ENCODE measurements at places on chromosomes 2 and 18.
A peak's percentile ranks its signal among the peaks of the same experiment; 100 is the strongest.

DNA sequence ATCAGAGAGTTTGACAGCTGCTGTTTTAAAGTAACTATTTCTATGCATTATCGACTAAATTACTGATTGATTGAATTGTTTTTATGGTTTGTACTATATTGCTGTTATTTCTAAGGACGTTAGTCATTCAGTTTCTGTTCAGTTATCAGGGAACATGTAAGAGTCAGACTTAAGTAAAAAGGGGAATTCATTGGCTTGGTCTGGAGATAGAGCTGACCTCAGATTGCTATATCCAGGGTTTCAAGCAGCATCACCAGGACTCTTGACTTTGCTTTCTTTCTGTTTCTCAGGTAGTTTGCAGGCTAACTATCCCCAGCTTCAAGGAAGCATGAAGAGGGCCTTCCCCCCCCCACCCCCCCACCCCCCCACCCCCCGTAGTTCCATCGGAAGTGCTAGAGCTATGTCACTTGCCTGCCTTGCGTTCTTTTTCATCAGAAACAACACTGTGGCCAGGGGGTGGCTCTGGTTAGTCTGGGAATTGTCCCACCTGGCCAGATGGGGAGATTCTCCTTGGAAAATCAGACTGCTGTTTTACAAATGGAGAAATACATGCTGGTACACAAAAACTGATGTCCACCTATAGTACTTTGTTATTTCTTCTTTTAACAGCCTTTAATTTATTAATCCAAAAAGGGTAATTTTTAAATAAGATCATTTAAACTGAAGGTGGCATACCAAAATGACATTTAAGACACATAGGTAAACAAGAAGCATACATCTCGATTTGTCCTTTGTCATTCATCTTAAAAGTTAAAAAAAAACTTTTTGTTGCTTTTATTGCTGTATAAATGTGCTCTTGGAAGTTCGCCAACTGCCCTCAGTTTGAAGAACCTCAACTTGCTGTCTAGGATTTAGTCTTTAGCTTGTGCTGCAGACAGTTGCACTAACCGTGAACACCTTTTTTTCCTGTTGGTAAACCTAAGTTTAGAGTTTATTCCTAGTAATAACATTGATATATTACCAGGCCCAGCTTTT is 9.4 kb downstream of the SMAD4 start:
- no peak for DNase-seq

DNA sequence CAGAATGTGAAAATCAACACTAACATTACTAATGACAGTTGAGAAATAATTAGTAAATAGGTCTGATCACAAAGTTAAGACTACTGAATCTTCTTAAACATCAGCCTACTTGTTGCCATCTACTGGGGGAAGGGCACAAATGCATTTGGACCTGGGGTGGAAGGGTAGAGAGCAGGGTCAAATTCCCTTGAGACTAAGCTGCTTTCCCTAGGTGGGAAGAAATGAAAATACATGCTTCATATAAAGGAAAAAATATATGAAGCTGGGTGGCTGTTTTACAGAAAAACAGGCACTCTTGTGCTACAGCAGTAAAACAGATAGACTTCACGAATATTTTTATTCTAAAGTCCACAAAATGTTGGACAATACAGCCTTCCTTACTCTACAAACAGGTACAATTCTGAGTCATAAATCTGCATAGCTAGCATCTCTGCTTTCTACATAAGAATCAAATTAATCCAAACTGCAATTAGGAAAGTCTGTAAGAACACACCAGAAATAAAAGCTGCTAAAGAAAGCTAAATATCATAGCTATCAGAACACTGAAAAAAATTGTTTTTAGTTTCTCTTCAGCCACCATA is 10.9 kb downstream of the TRIP12 start:
- no peak for DNase-seq

GRCh38 chr2:200226451-200227426 is 79.8 kb upstream of the SPATS2L start:
- DNase-seq = no peak

GRCh38 chr2:96602330-96602823 is 35.7 kb downstream of the KANSL3 start:
- no peak for DNase-seq

DNA sequence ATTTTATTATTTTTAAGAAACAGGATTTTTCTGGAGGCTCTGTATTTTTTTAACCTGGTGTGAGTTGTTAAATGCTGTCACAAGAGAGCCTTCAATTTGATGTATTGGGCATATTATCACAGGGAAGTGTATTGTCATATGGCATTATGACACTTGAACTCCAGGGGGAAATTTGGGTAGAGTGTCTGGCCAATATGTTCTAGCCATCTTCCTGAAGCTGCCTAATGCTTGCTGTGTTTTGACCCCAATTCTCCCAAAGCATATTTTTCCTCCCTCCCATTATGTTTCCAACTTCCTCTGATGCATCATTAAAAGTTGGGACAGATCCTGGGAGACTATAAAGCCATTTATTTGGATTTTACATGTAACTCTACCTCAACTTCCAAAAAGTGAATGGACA is 214.1 kb upstream of the SESTD1 start:
- no peak for DNase-seq

- no peak for DNase-seq
Measured at GRCh38 chr2:8418721-8419120, 263.1 kb upstream of the ID2 start.

GRCh38 chr2:202035089-202035940 is 1.7 kb downstream of the FZD7 start:
- no peak for DNase-seq

GRCh38 chr18:79365701-79366100 is 30.0 kb upstream of the NFATC1 start:
- no peak for DNase-seq

DNA sequence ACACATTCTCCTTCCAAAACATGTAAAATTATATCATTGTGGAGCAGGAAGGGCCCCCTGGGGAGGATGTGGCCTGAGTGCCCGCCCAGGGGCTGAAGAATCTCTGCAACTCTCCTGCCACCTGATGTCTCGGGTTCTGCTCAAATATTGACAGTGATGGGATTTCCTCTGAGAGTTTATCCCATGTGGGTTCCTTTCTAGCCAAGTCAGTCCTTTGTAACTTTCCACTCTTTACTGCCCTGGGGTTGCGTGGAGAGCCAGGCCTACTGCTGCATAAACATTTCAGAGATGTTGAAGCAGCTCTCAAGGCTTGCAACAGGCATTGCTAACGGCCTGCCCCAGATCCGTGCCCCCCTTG is 4.0 kb upstream of the RAB17 start:
- no peak for DNase-seq

DNA sequence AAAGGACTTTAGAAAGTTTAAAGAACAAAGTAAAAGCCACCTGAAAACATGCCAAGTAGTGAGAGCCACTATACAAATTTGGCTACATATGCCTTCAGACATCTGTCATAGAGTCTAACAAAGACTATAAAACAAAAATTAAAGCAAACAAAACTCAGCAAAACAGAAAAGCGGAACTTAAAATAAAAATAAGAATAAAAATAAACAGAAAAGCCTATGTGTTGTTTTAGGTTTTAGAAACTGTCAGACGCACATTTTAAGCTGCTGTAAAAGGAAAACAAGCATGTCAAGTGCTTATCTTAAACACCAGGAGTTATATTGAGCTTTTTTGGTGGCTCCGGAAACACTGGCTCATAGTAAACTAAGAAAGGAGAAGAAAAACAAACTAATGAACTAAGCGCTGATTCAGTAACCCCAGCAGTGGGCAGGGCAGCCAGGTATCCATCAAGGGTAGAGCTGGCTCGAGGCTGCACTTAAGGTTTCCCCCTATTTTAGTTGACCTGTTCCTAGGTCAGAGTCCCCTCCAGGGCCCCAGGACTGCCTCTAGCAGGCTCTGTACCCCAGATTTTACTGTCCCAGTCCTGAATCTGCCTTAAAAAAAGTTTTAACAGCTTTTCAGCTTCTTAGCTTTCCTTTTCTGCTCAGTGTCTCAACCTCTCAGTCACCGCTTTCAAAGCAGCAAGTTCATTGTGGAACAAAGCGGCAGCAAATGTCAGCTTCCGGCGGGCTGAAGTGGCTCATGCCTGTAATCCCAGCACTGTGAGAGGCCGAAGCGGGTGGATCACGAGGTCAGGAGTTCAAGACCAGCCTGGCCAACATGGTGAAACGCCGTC is 15.4 kb upstream of the RMC1 start:
- DNase-seq = no peak

DNA sequence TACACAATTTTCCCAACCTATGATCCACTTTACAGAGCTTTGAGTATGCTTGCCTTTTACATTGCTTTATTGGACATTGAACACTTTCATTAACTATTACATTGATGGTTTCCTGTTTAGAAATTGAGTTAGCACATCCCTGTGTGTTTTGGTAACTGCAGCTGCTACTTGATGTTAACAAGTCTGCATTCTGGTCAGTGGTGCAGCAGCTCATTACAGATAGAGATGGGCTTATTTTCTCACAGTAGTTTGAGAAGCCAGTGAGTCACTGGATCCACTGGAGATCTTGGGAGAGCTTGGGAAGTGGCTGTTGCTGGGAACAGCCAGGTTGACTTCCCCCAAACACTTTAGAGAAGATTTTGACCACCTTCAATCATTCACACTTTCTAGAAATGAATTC is 150.5 kb downstream of the ARHGAP15 start:
- DNase-seq = no peak

- no peak for DNase-seq
Measured at GRCh38 chr18:37720663-37721062, 155.1 kb upstream of the CELF4 start.

- DNase-seq = no peak
Measured at GRCh38 chr2:3151153-3151918, 226.3 kb downstream of the EIPR1 start.

GRCh38 chr2:19577723-19578122 is 219.3 kb upstream of the OSR1 start:
- no peak for DNase-seq

DNA sequence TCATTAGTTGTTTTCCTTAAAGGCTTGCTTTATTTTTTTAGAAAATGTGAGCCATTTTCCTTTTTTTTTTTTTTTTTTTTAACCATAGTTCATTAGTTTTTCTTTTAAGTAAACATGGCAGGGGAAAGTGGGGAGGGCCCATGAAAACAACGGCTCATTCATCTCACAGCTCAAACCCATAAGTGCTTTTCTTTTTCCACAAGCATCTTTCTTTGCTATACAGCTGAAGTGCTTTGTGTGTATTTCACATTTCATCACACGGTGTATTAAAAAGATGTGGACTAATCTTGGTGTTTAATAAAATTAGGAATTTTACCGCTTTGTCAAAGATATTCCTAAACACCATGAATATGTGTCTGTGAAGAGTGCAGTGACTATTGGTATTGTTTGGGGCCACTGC is 41.6 kb downstream of the RHBDD1 start:
- DNase-seq = no peak

DNA sequence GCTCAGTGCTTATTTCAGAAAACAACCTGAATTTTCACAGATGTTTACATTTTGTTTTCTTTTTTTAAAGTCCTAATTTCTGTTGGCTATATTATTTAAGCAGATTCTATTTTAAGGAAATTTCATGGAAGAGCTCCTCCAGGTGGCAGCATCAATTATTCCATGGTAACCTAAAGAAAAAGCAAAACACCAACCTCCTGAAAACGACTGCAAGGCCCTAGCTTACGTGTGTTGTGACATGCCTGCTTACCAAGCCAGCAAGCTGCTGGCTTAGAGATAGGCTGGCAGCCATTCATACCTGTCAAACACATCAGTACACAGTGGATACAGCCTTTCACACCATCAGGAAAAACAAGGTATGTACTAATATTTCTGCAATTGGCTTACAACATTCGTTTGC is 64.9 kb downstream of the LPIN2 start:
- DNase-seq = no peak

DNA sequence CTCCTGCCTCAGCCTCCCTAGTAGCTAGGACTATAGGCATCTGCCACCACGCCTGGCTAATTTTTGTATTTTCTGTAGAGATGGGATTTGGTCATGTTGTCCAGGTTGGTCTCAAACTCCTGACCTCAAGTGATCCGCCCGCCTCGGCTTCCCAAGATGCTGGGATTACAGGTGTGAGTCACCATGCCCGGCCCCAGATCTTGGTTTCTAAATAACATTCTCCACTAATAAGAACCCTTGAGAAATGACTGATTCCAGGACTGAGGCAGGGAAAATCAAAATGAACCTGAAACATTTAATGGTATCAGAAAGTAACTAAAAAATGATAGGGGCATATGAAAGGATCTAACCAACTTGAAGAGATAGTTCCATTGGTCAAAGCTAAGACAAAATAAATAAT is 34.0 kb downstream of the BMPR2 start:
- no peak for DNase-seq

DNA sequence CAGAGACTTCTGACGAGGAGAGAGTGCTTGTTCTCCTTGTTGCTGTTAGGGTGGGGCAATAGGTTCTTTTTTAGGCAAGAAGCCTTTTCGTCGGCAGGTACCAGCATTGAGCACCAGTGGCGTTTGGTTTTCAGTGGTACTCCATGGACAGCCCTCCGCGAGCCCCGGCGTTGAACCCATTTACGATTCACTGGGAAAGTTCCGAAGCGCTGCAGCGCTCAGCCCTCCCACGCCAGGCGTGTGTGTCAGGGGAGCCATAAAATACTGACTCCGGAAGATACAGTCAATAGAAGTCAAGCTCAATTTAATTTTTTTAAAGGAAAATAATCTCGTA is 494 bp upstream of the ROCK1 start:
- peak; percentile 13 for DNase-seq

- no peak for DNase-seq
Measured at GRCh38 chr2:241976296-241976695, 106.8 kb downstream of the RTP5 start.

- no peak for DNase-seq
Measured at GRCh38 chr2:167862782-167863181, 384.6 kb downstream of the STK39 start.

DNA sequence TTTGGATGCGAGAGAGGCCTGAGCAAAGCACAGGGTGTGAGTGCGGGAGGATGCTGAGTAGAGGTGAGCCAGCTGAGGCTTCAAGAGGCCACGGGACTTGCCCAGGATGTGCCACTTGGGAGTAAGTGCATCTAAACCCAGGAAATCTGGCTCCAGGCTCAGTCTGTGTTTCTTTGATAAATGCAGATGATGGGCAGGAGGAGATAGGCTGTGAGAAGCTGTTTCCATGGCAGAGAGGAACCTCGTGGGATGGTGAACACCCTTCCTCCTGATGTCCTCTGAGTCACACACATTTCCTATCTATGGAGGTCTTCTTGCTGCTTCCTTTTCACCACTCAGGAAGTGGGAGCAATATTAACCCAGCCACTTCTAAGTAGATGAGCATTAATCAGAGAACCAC is 38.4 kb upstream of the CELF4 start:
- DNase-seq = no peak

GRCh38 chr2:129504646-129505045 is 474.8 kb upstream of the RAB6C start:
- no peak for DNase-seq

- DNase-seq = no peak
Measured at GRCh38 chr18:3610813-3611212, 160.8 kb downstream of the TGIF1 start.

All from stimulated activated CD8-positive, alpha-beta memory T cell treated with anti-CD3 and anti-CD28 coated beads, Interleukin-7, amount 100 ng/mL, for 1 hour (primary cell).